ENCODE measurements at places on chromosomes 2 and 18.

DNA sequence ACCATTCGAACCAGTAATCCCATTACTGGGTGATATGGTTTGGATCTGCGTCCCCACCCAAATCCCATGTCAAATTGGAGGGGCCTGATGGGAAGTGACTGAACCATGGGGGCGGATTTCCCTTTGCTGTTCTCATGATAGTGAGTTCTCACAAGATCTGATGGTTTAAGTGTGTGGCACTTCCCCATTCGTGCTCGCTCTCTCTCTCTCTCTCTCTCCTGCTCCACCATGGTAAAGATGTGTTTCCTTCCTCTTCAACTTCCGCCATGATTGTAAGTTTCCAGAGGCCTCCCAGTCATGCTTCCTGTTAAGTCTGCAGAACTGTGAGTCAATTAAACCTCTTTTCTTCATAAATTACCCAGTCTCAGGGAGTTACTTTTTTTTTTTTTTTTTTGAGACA lies 62.6 kb downstream of the NBAS start:
- DNase-seq, result no peak

- no peak for DNase-seq
Measured at GRCh38 chr18:2304378-2305175, 266.7 kb downstream of the METTL4 start.

DNA sequence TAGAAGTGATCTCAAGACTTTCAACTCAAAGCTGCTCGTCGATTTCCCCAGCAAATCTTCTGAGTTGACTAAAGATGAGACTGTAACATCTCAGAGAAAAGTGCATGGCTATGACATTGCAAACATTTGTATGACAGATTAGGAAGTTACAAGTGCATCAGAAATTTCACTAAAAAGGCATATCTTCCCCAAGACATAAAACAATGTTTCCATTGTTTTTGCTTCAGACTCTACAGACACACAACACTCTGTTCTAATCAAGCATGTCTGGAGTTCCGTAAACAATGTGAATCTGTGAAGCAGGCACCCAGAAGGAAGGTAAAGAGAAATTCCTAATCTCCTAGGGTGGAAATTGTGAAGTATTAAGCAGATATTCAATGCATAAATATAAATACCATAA lies 144.6 kb upstream of the LYPD1 start:
- DNase-seq, result no peak

GRCh38 chr2:226483143-226483542 lies 316.5 kb downstream of the IRS1 start:
- no peak for DNase-seq

DNA sequence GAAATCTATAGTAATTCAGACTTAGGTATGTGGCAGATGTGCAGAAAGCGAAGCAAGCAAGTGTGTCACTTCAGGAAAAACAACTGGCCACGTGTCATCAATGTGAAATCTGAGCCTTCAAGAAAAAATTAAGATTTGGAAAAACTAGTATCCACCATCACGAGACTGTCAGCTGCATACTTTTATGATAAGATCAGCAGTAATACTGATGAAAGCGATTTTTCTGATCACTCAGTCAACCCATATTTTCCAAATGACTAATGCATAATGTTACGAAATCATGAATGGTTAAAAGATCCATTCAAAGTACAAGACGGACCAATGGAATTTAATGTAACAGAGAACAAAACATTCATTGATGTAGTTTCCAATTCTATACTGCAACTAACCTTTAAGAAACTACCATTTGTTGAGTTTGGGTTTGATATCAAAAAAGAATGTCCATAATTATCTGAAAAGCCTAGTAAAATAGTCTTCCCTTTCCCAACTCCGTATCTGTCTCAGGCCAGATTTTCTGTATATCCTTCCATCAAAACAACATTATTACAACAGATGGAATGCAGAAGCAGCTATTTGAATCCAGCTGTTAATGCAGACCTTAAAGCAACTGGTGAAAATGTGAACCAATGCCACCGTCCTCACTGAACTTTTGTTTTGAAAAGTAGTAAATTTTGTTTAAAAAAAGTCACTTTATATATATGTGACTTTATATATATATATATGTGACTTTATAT lies 17.0 kb upstream of the BCL2 start:
- DNase-seq, result no peak

GRCh38 chr2:24259316-24259715 lies 84.5 kb downstream of the FAM228A start:
- DNase-seq, result no peak

DNA sequence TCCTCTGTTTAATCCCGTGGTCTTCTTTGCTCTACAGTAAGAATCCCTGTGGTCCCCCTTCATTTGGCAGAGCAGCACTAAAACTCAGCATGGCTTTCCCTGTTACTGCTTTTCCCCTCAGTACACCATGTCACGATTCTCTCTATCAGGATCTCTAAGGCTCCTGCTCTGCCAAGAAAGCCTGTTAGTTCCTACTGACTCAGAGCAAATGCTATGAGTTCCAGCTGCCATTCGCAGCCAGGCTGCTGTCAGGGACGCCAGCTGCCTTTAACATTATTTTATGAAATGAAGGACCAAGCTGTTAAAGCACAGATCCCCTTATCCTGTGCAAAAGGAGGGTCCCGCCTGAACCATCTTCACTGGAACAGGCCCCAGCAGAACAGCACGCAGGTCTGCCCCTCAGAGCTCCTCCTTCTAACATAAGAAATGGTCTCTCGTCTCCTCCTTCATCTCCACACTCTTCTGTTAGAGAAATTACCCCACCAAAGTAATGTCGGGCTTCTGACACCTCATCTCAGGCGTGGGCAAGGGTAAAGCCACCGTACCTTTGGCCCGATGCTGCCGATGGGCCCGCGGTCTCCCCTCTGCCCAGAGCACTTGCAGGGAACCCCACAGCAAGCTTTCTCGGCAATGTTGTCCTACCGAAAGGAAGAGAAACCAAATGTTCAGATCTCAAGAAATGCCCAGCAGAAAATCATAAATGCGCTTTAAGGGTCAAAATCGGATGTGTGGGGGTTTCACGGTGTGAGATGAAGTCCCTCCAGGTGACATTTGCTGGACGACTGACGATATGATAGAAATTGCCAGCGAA lies 52.6 kb downstream of the COL6A3 start:
- DNase-seq, result no peak

- no peak for DNase-seq
Measured at GRCh38 chr2:238046725-238047270, 14.0 kb upstream of the SCLY start.

- no peak for DNase-seq
Measured at GRCh38 chr2:76448956-76449355, 738.2 kb upstream of the GCFC2 start.

DNA sequence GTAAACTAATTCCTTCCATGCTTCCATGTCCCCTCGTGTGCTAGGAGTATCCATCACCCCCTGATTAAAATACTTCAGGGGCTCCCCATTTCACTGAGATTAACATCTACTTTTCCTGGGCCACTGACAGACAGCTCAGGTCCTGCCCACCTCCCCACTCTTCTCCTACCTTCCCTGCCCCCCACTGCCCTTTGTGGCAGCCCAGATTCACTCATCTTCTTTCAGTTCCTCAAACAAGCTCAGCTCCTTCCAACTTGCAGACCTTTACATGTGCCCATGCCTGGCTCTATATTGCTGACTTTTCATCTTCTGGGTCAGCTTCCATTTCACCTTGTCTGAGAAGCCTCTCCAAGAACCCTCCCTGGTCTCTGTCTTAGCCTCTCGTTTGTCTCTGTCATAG lies 12.0 kb downstream of the RUFY4 start:
- DNase-seq, result no peak

- no peak for DNase-seq
Measured at GRCh38 chr2:32652555-32653209, 24.8 kb downstream of the TTC27 start.

GRCh38 chr18:29259838-29260237 lies 1082.9 kb upstream of the CDH2 start:
- no peak for DNase-seq

DNA sequence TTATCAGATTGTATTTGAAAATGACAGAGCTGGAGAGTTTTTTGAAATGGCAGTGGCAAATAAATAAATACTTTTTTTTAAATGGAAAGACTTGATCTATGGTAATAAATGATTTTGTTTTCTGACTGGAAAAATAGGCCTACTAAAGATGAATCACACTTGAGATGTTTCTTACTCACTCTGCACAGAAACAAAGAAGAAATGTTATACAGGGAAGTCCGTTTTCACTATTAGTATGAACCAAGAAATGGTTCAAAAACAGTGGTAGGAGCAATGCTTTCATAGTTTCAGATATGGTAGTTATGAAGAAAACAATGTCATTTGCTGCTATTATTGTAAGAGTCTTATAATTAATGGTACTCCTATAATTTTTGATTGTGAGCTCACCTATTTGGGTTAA lies 30.9 kb downstream of the CD28 start:
- DNase-seq, result no peak

DNA sequence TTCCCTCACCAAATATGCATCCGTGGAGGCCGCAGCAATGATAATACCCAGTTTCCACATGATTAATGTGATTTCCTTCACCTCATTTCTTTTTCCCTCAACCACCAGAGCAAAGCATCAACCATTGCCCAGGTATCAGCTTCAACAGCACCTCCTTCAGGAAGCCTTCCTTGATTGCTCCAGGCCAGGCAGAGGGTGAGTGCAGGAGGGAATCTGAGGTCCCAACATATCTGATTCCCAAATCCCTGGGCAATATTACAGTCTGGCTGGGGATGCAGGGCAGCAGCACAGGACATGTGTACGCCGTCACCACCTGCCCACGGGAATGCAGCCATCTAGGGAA lies 142.4 kb upstream of the MYCN start:
- no peak for DNase-seq

GRCh38 chr2:119837759-119838158 lies 78.0 kb downstream of the PTPN4 start:
- DNase-seq, result no peak

- no peak for DNase-seq
Measured at GRCh38 chr2:154698721-154699574, 453 bp downstream of the KCNJ3 start.

DNA sequence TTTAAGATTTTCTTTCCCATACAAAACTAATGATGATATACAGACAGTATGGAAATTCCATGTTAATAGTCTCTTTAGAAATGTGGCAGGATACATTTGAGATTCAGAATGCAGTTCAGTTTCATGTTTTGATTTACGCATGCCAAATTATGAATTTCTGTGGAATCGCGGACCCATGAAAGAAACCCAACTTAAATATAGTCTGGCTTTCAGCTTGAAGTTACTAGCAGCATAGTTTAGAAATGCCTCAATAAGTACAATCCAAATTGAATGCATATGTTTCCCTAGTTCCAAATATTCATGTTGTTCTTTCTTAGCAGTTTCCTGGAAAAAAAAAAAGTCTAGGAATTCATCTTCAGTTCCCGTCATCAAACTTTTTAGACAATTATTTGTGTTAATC lies 164.1 kb upstream of the RASGRP3 start:
- DNase-seq, result no peak

- DNase-seq, result no peak
Measured at GRCh38 chr2:216031960-216032689, 18.8 kb upstream of the MREG start.

- DNase-seq, result no peak
Measured at GRCh38 chr18:55552526-55553189, 35.3 kb downstream of the TCF4 start.

DNA sequence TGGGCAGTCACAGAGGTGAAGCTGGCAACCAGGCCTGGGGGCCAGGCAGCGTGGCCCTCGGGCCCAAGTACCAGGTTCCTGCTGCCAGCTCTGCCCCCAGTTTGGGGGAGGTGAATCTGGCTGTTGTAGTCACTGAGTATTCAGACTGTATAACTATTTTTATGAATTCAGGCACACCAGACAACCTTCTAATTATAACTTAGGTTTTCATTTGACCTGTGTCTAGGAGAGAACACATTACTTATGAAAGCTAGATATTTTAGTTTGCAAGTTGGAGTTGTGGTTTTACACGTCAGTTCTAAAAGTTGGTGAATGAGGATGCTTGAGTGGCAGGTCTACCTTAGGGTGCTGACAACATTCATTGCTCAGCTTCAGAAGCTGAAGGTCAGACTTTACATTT lies 71.7 kb downstream of the LIMS1 start:
- no peak for DNase-seq

- no peak for DNase-seq
Measured at GRCh38 chr18:62997076-62997475, 281.7 kb downstream of the PHLPP1 start.

DNA sequence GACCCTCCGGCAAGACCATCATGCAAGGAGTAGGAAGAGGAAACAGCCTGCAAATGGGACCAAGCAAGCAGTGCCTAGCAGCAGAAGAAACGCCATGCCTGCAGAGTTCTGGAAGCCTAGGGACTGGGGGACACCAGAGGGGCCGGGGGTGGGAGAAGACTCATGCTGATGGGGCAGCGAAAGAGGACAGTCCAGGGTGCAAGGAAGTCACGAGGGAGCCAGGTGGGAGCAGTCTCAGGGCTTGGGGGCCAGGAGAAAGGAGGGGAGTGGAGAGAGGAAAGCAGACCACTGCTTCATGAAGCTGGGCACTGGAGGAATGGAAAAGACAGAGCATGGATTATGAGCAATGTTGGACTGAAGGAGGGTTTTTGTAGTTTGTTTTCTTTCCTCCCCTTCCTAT lies 119.4 kb upstream of the CAPN13 start:
- no peak for DNase-seq

GRCh38 chr2:21772624-21773023 lies 648.9 kb downstream of the TDRD15 start:
- DNase-seq, result no peak

DNA sequence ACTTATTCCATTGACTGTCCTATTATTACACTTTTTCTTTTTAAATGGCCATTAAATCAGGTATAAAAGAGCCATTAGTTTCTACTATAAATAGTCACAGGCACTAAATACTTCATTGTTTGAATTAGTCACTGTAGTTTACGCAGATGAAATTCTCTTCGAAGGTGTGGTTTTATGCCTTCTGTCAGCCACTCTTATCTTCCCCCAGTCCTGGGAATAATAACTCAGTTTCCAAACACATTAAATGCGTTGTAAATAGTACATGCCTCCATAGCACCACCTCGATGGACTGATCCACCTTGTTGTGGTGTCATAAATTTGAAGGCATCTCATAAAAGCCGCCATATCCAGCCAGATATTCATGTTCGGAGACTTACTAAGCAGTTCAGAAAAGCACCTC lies 72.1 kb upstream of the PARD3B start:
- no peak for DNase-seq

GRCh38 chr2:100886085-100886484 lies 66.1 kb downstream of the NPAS2 start:
- DNase-seq, result no peak

GRCh38 chr18:23071285-23071684 lies 64.0 kb upstream of the CABLES1 start:
- no peak for DNase-seq

DNA sequence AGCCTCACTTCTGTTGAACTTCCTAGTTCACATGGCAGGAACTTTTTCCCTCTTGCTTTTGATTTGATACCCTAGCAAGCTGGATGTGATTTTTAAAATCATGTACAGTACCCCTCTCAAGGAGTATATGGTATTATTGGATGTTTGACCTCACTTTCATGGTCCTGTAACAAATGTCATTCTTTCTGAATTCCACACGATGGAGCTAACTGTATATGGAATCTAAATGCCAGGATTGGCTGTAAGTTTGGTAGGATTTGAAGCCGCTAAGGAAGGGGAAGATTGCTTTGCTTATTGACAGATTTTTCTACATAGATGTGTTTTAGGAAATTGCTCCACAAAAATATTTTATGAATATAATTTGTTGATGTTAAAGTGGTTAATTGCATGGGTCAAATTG lies 18.3 kb downstream of the MAIP1 start:
- no peak for DNase-seq
